Stimulated activated CD4-positive, alpha-beta T cell treated with anti-CD3 and anti-CD28 coated beads, Interleukin-15, amount 100 ng/mL, for 24 hours (primary cell): ENCODE measurements at places on chromosomes 7 and 10.

GRCh38 chr10:127964621-127965020 lies 57.7 kb downstream of the PTPRE start:
- DNase-seq: no peak

DNA sequence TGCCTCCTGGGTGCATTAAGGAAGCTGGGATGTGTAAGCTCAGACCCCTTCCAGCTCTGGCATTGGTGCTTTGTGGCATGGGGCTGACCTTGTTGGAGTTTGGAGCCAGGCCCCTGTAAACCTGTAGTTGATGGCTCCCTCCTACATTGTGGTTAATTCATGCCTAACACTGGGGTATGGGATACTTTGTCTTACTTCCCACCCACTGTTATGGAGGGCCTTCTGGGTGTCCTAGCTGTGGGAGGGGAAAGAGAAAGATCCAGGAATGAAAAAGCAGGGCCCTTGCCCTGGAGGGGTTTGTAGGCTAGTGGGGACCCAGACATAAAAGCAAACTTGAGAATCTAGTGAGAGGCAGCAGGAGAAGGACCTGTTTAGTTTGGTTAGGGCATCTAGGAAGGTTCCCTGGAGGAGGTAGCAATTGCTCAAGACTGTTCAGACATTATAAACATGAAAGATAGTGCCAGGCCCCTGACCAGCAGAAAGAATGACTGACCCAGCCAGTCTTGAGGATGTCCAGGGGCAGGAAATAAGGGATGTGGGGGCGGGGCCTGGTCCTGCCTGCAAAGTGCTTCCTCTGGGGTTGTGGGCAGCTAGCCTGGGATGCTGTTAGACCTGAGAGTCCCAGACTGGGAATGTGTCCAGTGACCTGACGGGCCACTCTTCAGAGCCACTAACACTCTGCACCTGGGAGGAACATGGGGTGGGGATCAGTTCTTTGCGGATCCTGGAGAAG lies 6.6 kb downstream of the ADAMTS14 start:
- DNase-seq: no peak

- no peak for DNase-seq
Observed at GRCh38 chr7:87608431-87608830, 7.7 kb upstream of the ABCB1 start.

DNA sequence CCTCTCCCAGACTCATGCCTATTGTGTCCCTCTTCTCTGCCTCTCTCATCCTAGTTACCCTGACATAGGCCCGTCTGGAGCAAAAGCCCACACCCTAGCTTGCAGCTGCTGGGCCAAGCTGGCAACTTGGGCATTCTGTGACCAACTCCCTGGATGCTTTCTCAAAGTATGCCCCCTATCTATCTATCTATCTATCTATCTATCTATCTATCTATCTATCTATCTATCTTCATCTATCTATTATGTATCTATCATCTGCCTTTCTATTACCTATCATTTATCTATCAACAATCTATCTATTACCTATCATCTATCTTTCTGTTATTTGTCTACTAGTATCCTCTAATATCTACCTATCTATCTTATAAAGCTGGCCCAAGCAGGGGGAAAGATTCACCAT lies 45.4 kb upstream of the COL13A1 start:
- DNase-seq: no peak

DNA sequence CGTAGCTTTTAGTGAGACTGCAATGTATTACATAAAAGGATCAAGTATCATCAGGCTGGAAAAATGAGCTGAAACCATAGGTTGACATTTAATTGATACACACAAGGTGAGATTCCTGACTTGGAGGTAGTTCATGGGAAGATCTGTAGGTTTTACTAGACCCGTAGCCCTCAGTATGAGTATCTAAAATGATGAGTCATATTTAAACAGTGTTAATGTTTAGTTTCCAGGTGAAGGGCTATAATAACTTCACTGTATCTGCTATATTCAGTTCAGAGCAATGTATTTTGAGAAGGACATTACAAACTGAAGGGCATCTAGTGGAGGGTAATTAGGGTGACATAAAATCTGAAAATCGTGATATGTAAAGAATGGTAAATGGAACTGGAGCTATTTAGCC lies 35.0 kb downstream of the ENTPD1 start:
- no peak for DNase-seq

GRCh38 chr7:17994079-17994850 lies 33.4 kb downstream of the PRPS1L1 start:
- DNase-seq: peak; percentile 32

- DNase-seq: no peak
Observed at GRCh38 chr7:70178211-70178610, 579.9 kb downstream of the AUTS2 start.

DNA sequence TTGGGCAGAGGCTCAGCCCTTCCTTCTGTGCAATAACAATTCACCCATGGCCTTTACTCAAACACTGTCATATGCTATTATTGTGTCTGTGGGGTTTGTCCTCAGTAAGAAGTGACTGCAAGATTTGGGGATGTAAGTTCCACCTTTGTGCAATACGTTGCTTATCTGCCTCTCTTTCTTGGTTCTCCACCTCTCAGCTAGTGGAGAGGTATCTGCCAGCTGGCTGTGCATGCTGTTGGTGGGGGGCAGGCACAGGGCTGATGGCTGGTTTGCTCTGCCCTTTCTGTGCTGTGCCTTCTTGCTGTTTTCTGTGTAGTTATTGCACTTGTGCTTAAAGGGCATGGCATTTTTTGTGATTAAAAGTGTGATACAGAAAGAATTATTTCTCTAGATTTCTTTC lies 36.2 kb downstream of the CNNM1 start:
- DNase-seq: no peak

- DNase-seq: no peak
Observed at GRCh38 chr7:15555381-15555859, 6.4 kb downstream of the AGMO start.

GRCh38 chr7:18515067-18515466 lies 19.5 kb downstream of the HDAC9 start:
- DNase-seq: no peak

DNA sequence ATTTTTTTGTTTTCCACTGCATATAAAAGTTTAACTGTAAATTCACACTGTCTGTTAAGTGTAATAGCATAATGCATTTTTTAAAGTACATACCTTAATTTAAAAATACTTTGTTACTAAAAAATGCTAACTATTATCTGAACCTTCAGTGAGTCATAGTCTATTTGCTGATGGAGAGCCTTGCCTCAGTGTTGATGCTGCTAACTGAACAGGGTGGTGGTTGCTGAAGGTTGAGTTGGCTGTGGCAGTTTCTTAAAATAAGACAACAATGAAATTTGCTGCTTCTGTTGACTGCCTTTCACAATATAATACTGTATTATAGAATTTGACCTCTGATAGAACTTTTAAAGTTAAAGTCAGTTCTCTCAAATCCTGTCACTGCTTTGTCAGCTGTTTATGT lies 72.3 kb upstream of the GATAD1 start:
- no peak for DNase-seq

- no peak for DNase-seq
Observed at GRCh38 chr7:149285603-149286002, 23.6 kb downstream of the ZNF783 start.

GRCh38 chr7:55036950-55037736 lies 18.3 kb downstream of the EGFR start:
- no peak for DNase-seq

- no peak for DNase-seq
Observed at GRCh38 chr7:101457001-101457750, 94.5 kb downstream of the COL26A1 start.

DNA sequence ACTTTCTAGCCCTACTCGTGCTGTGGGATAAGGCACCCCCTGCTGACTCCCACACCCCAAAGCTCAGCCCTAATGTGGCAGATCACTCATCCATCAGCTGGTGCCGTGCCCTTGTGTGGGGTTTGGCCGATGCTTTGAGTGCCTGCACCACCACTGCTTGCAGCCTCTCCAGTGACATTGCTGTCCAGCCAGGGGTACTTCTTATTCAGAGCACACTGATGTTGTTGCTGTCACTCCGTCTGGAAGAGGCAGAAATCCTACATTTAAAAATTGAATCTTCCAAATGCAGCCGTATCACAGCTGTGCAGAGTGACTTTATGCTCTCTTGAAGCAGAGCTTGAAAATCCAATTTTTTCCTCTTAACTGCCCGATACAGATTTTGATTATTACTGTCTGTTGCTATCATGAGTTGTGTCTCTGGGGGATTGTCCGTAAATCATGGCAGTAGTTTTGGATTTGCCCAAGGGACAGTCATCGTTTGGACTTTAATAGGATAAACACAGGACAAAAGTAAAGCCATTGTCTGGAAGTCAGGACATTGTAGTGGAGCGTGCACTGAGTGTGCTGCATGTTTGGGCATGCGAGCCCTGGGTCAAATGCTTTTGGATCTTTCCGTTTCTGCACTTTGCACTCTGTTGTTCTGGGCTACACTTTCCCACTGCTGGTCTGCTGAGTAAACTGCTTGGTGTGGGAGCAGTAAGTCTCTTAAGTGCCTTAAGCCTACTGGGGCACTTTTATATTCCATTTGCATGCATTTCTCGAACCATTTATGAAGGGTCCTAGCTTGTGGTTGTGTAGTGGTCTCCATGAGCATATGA lies 128.2 kb downstream of the DOCK1 start:
- no peak for DNase-seq

GRCh38 chr7:131521651-131522163 lies 34.7 kb downstream of the PODXL start:
- no peak for DNase-seq

DNA sequence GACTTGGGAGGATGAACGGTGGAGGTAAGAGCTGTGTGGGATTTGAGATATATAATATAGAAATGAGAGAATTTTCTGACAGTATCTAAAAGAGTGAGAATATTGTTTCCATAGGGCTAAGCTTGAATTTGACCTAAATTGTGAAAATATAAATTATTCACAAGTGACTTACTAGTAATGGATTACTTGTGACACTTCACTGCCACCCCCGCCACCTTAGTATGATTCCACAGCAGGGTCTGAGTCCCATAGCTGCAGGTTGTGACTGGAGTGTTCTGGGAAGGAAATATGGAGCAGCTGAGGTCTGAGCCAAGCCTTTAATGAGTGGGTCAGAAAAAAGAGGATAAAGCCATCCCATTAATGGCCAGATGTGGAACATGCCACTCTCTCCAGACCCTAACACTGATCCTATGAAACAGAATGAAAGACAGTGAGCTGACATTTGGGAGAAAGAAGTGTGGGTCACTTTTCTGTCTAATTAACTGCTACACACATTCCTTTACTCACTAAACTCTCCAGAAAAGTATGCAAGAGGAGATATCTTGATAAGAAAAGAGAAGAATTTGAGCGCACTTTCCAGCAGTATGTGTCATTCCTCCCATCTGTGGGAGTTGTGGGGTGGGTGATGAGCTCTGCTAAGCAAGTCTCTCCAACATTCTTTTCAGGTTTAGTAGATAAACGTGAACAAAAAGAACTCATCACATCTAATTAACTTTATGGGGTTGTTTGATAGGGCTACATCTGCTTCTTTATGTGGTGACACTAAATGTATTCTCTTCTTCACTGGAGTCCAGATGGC lies 1193.4 kb downstream of the SORCS3 start:
- DNase-seq: no peak

GRCh38 chr10:99539120-99539519 lies 6.4 kb downstream of the NKX2-3 start:
- DNase-seq: no peak

- DNase-seq: no peak
Observed at GRCh38 chr7:30973292-30973691, 9.5 kb downstream of the GHRHR start.

DNA sequence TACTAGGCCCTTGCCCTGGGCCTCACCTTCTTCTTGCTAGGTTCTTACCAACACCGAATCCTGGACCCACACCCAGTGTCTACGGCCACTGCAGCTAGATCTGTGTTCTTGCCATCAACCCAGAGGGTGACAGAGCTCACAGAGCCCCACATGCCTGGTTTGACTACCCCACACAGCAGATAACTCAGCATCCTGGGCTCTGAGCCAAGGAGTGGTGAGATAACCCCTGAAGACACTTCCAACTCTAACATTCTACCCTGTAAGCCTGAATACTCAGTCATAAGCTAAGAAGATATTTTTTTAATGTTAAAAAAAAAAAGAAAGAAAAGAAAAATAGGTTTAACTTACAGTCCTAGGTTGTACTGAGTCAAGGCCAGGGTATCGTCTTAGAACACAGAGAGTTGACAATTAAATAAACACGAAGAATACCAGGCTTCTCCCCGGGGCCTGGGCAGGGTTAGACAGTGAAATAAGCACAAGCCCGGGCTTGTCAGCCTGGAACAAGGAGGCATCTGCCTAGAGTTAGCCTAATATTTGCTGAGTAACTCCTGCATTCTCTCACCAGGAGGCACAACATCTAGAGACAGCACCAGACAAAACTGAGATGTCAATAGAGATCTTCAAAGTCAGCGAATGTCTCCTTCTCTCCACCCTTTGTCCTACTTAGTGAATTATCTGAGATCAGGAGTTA lies 556.5 kb upstream of the LRRN3 start:
- DNase-seq: no peak

GRCh38 chr7:31004393-31004792 lies 40.6 kb downstream of the GHRHR start:
- no peak for DNase-seq

GRCh38 chr7:3210531-3210930 lies 90.5 kb upstream of the SDK1 start:
- DNase-seq: no peak

GRCh38 chr10:45375716-45376231 lies 1.8 kb downstream of the ALOX5 start:
- DNase-seq: no peak

- DNase-seq: no peak
Observed at GRCh38 chr7:26879671-26880070, 15.3 kb upstream of the SKAP2 start.

GRCh38 chr10:4557469-4557868 lies 268.5 kb upstream of the AKR1E2 start:
- no peak for DNase-seq

GRCh38 chr10:22573820-22574569 lies 140.4 kb downstream of the PIP4K2A start:
- DNase-seq: no peak

- DNase-seq: no peak
Observed at GRCh38 chr7:33114976-33115375, 5.8 kb upstream of the RP9 start.

DNA sequence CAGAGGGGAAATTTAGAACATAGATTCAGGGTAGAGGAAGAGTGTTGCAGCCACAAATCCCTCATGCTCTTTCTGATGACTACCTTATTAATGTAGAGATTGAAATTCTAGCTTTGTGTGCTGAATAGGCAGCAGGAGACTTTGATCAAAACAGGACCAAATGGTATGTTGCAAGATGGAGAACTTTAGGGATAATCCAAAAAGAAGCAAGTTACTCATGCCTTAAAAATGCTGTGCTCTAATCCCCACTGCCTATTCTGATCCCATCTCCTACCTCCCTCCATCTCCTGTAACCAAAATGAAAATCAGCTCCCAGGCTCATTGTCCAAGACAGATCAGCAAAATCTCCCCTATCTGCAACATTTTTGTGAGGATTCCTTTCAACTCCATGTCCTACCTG lies 31.3 kb downstream of the CH25H start:
- no peak for DNase-seq
